Heart left ventricle (tissue), 16 donors: ENCODE measurements at places on chromosomes 1 and 21. TPM values are rescaled to one million over a fixed set of nuclear protein-coding genes. Genes with fewer than 3 reads are reported as not detected.

The AMY2A gene
- polyA plus RNA-seq, result not detected

The TNFRSF8 gene
- polyA plus RNA-seq, result 1.1 TPM

The CHI3L2 gene
- 5.0 TPM for polyA plus RNA-seq

The CYP4B1 gene
- polyA plus RNA-seq, result 24.9 TPM

The OPTC gene
- polyA plus RNA-seq, result not detected

The SLAMF7 gene
- 0.21 TPM for polyA plus RNA-seq

The NIBAN1 gene
- polyA plus RNA-seq, result 132 TPM

The PLPPR5 gene
- not detected for polyA plus RNA-seq

The KCNK2 gene
- 0.04 TPM for polyA plus RNA-seq

The NTRK1 gene
- 0.30 TPM for polyA plus RNA-seq

The PTPRF gene
- polyA plus RNA-seq, result 0.91 TPM

The LORICRIN gene
- not detected for polyA plus RNA-seq

DNA sequence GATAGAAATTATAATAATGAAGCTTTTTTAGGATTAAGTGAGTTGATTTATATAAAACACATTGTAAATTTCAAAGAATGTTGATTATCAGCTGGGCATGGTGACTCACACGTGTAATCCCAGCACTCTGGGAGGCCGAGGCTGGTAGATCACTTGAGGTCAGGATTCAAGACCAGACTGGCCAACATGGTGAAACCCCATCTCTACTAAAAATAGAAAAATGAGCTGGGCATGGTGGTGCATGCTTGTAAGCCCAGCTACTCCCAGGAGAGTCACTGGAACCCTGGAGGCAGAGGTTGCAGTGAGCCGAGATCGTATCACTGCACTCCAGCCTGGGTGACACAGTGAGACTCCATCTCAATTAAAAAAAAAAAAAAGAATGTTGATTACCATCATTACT, 18.4 kb downstream of the ADAMTS1 start:
- H3K4me1 ChIP-seq, result no peaks in the 10 kb centered on the region
- H3K27ac ChIP-seq, result no peak overlapping the region
- H3K36me3 ChIP-seq, result no peaks in the 10 kb centered on the region
- H3K27me3 ChIP-seq, result no peaks in the 10 kb centered on the region
- peak; percentile 14 for DNase-seq
- H3K4me3 ChIP-seq, result no peak overlapping the region

DNA sequence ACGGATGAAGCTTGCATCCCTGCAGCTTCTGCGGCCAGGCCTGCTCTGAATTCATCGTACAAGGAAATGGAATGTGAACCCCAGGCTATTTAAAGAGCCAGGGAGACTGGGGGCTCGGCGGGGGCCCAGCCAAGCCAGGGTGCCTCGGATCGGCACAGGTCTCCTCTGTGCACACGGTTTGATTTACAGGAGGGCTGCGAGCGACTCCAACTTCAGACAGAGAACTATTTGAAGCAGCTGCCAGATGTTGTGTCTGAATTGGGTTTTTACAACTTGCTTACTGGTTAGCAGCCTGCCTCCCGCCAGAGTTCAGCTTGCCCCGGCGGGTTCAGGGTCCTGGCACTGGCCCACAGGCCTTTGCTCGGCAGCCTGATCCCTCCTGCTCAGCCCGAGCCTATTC, 83.2 kb downstream of the SPSB1 start:
- no peak overlapping the region for H3K4me3 ChIP-seq
- DNase-seq, result peak; percentile 61
- no peaks in the 10 kb centered on the region for H3K27me3 ChIP-seq

DNA sequence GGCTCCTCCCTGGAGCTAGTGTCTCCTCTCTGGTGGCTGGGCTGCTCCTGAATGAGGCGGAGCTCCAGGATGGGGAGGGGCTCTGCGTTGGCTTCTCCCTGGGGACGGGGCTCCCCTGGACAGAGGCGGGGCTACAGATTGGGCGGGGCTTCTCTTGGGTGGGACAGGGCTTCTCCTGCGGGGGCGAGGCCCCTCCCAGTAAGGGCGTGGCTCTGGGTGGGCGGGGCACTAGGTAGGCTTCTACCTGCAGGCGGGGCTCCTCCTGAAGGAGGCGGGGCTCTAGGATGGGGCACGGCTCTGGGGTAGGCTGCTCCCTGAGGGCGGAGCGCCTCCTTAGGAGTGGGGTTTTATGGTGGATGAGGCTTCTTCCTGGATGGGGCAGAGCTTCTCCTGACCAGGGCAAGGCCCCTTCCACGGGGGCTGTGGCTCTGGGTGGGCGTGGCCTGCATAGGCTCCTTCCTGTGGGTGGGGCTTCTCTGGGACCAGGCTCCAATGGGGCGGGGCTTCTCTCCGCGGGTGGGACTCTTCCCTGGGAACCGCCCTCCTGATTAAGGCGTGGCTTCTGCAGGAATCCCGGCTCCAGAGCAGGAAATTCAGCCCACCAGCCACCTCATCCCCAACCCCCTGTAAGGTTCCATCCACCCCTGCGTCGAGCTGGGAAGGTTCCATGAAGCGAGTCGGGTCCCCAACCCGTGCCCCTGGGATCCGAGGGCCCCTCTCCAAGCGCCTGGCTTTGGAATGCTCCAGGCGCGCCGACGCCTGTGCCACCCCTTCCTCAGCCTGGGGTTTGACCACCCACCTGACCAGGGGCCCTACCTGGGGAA, 22.7 kb upstream of the ARF1 start:
- H3K4me3 ChIP-seq, result no peak overlapping the region
- H3K4me1 ChIP-seq, result peaks cover 5% of the 10 kb centered on the region
- DNase-seq, result peak; percentile 29
- no peak overlapping the region for H3K27ac ChIP-seq
- H3K36me3 ChIP-seq, result no peaks in the 10 kb centered on the region
- peaks cover 80% of the 10 kb centered on the region for H3K27me3 ChIP-seq

- no peak for DNase-seq
- no peak overlapping the region for H3K27ac ChIP-seq
- H3K4me1 ChIP-seq, result no peaks in the 10 kb centered on the region
- H3K27me3 ChIP-seq, result no peaks in the 10 kb centered on the region
Measured at GRCh38 chr1:104132382-104132973, 382.8 kb downstream of the AMY1C start.

DNA sequence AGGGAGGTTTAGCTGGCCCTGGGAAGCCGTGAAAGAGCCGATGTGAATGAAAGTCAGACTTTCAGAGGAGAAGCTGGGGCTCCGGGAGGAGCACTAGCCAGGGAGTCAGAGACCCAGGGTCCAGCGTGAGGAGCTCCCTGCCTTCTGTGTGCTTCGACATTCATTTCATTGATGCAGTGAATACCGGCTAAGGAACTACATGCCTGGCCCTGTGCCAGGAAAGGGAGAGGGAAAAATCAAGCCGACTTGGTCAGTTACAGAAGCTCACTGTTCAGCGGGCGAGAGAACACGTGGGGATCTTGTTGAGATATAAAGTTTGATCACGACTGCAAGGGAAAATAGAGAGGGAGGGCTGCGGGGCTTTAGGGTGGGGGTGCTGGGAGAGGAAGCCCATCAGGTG, 76.7 kb upstream of the RUNX3 start:
- no peak for DNase-seq
- H3K36me3 ChIP-seq, result no peaks in the 10 kb centered on the region

GRCh38 chr1:234691567-234691966, 81.6 kb upstream of the IRF2BP2 start:
- H3K36me3 ChIP-seq, result no peaks in the 10 kb centered on the region
- no peaks in the 10 kb centered on the region for H3K27me3 ChIP-seq
- no peak overlapping the region for H3K27ac ChIP-seq
- DNase-seq, result no peak
- no peak overlapping the region for H3K4me3 ChIP-seq

DNA sequence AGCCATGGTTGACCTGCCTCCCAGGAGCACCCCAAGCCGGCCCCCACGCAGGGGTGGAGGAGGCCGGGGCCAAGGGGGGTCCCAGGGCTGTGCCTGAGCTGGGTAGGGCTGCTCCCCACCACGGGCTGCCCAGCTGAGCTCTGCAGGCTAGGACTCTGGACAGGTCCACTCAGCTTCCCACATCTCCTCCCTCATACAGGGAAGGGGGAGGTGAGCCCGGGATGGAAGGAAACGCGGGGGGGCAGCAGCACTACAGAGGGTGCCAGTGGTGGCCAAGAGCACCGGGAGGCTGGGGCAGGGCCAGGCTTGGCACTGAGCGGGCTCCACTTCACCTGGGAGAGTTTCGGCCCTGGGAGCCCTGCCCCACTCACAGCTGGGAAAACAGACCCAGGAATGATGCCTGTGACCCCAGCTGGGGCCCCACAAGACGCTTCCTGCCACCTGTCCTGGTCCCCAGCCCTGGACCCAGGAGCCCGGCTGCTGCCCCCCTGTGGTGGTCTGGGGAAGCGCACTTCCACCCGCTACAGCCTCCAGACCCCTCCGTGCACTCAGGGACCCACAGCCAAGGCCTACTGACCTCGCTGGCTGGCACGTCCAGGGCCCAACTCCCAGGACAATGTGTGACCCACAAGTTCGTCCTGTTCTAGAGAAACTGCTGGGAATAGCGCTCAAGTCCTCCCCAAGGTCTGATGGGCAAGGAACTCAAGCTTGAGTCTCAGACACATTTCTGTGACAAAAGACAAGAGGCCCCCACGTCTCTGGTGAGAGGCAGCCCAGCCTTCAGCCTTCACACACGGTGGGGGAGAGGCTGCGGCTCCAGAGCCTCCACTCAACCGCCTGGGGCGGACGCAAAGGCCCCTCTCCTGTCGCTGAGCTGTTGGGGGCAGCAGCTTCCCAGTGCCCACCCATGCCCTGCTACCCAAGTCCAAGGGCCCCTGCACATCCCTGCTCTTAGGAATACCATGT, 3.0 kb downstream of the AURKAIP1 start:
- peaks cover 15% of the 10 kb centered on the region for H3K4me1 ChIP-seq
- peak overlapping the region; percentile 10 for H3K27ac ChIP-seq

DNA sequence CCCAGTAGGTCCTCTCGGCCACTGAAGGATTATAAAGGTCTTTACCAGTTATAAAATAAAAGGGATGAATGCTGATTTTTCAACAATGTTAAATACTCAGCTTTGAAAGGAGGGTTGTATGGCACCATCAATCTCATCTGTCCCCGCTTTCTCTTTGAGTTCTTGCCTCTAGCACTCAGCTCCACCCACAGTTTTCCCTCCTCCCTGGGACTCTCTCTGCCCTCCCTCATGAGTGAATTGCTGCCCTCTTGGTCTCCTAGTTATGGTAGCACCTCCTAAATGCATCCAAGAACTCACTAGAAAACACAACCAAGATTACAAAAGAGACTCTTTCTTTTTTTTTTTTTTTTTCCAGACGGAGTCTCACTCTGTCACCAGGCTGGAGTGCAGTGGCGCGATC, 91.0 kb downstream of the TEX35 start:
- H3K36me3 ChIP-seq, result no peaks in the 10 kb centered on the region
- no peaks in the 10 kb centered on the region for H3K27me3 ChIP-seq
- no peak overlapping the region for H3K27ac ChIP-seq
- no peak overlapping the region for H3K4me3 ChIP-seq
- DNase-seq, result no peak
- H3K4me1 ChIP-seq, result peaks cover 7% of the 10 kb centered on the region

DNA sequence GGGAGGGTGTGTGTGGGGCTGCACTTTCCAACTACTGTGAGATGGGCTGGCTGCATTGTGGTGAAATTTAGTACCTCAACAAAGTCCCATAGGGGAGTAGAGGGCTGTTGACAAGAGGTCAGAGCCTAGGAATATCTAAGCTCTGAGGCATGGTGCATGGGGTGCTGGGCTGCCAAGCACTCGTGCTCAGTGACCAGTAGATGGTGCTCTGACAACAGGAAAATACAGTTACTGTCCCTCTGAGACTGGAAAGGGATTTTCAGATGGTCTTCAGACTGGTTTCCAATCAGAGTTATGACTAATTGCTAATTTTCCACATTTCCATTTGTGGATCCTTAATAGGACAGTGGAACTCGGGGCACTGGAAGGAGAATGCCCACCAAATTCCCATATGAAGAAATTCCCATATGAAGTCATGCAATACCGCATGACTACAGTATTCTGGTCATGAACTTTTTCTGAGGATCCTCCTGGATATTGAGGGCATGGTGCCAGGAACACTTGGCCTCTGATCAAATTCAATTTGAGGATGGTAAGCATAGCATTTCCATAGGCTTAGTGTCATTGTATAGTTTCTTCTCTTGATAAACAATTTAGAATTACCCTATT, 4.1 kb upstream of the CACNA1E start:
- no peak overlapping the region for H3K4me3 ChIP-seq
- no peaks in the 10 kb centered on the region for H3K4me1 ChIP-seq
- no peaks in the 10 kb centered on the region for H3K36me3 ChIP-seq

DNA sequence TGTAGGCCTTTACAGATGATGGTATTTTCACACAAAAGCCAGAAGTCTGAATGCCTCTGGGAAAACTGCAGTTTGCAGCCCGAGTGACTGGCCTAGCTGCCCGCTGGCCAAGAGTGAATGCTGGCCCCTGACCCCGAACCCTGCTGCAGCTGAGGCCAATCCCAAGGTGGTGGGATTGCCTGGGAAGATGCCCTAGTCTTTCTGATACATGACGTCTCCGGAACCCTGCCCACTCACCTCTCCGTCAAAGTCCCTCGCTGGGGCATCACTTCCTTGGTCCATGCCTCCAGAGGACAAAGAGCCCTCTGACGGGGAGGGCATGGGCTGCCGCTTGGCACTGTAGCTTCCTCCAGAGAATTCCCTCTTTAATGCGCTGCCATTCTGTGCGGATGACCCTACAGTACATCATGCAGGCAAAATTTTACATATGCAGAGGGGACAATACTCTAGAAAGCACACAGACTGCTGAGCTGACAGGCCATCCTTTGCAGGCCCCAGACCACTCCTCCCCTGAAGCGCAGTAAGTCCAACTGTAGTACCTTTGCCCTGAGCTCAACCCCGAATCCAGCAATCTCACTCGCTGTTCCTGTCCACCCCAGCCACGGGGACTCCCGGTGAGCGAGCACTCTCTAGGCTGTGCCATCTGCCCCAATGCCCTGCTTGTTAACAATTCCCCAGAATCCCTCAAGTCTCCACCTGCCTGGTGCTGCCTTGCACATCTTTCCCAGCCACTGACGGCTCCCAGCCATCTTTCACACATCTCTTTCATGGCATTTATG, 54.7 kb downstream of the COQ8A start:
- no peaks in the 10 kb centered on the region for H3K27me3 ChIP-seq
- H3K4me3 ChIP-seq, result no peak overlapping the region
- H3K36me3 ChIP-seq, result no peaks in the 10 kb centered on the region
- DNase-seq, result no peak

- H3K27me3 ChIP-seq, result no peaks in the 10 kb centered on the region
- DNase-seq, result no peak
- H3K36me3 ChIP-seq, result no peaks in the 10 kb centered on the region
- H3K27ac ChIP-seq, result no peak overlapping the region
- no peak overlapping the region for H3K4me3 ChIP-seq
Measured at GRCh38 chr1:110498270-110498669, 20.7 kb downstream of the KCNA10 start.

- no peaks in the 10 kb centered on the region for H3K27me3 ChIP-seq
- peak overlapping the region; percentile 72 for H3K27ac ChIP-seq
- H3K36me3 ChIP-seq, result no peaks in the 10 kb centered on the region
- H3K4me1 ChIP-seq, result peaks cover 4% of the 10 kb centered on the region
- H3K4me3 ChIP-seq, result no peak overlapping the region
- no peak for DNase-seq
Measured at GRCh38 chr1:24125456-24125855, 13.5 kb upstream of the MYOM3 start.

GRCh38 chr1:107277022-107277421, 136.2 kb downstream of the NTNG1 start:
- H3K36me3 ChIP-seq, result no peaks in the 10 kb centered on the region
- H3K4me3 ChIP-seq, result no peak overlapping the region
- no peak overlapping the region for H3K27ac ChIP-seq
- DNase-seq, result no peak

- DNase-seq, result peak; percentile 54
- H3K4me3 ChIP-seq, result no peak overlapping the region
- H3K27ac ChIP-seq, result no peak overlapping the region
- H3K36me3 ChIP-seq, result no peaks in the 10 kb centered on the region
Measured at GRCh38 chr21:33374450-33375096, 28.6 kb upstream of the IFNGR2 start.
